ENCODE measurements at places on chromosomes 3 and 15.
A peak's percentile ranks its signal among the peaks of the same experiment; 100 is the strongest.

DNA sequence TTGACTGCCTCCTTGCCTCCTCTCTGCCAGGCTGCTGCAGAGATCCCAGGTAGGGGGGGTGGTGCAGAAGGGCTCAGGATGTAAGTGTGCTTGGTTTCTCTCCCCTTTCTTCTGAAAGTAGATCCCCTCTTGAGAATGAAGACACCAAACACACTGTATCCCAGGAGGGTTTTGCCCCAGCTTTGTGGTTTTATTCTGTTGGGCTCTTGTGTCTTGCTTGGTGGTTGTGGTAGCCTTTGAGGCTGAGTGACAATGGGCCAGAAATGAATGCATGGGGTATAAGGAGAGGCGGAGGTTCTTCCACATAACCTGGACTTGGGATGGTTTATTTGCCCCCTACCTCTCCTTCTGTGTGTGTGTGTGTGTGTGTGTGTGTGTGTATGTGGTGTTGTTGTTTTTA, 5.7 kb downstream of the PDIA5 start:
- no peak for DNase-seq

DNA sequence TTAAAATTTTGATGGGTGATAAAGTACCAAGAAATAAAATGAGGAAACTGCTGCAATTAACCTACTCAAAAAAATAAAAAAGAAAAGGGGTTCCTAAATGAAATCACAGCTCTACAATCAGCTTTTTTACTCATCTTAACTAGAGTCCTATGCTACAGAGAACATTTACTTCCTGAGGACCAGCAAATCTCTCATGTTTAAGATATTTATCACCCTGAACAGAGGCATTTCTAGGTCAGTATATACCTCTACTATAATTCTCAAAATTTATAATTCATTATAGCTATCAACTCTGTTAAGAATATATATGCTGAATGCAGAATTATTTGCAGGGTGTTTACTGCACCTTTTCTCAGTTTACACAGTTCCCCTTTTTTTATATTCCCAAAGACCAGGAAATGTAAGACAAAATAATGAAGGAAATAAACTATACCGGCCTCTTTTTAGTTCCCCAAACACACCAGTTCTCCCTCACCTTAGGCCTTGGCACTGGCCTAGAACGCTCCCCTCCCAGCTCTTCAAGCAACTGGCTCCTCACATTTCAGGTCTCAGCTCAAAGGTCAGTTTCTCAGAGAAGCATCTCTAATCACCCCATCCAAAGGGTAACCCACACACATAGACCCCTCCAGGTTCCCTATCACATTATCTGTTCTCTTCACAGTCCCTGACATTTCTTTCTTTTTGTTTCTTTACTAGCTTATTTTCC, 71.1 kb downstream of the LRRFIP2 start:
- no peak for DNase-seq

- no peak for DNase-seq
Observed at GRCh38 chr3:58218904-58219303, 8.1 kb upstream of the DNASE1L3 start.

DNA sequence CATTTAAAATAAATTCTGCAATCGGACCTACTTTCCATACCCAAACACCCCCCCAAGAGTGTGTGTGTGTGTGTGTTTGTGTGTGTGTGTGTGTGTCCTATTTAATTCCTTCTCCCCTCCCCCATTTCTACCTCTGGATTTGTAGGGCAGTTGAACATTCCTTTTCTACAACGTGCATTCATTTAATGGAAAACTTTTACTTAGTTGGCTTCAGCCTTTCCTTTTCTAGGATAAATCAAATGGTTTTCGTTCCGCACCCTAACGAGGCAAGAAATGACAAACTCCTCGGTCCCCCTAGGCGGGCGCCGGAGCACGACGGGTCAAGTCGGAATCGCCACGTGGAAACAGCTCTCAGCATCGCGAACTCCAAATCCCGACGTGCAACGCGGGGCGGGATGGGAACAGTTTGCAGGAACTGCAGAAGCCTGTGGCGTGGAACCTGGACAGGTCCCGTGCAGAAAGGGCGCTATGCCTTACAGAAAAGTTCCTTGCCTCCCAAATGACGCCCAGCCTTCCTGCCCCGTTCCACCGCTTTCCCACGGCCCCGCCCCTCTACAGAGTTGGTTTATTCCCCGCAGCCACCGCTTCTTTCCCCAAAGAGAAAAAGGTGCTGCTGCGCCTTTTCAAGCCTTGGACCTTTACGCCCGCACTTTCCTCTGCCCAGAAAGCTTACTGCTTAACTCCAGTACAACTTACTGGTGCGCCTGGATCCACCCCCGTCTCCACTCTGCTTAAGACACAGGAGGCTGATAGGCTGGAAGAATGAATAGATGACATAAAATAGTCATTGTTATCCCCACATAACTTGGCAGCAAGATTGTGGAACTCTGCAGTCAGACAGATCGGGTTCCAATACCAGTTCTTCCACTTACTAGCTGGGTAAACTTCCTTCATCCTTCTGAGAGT, 1.1 kb upstream of the EIF2B5 start:
- peak; percentile 55 for DNase-seq

- DNase-seq = no peak
Observed at GRCh38 chr3:110267304-110267845, 804.2 kb upstream of the NECTIN3 start.
